ENCODE measurements at places on chromosomes 4 and X.

GRCh38 chrX:133654811-133655210 lies 239.5 kb upstream of the GPC4 start:
- DNase-seq: no peak

DNA sequence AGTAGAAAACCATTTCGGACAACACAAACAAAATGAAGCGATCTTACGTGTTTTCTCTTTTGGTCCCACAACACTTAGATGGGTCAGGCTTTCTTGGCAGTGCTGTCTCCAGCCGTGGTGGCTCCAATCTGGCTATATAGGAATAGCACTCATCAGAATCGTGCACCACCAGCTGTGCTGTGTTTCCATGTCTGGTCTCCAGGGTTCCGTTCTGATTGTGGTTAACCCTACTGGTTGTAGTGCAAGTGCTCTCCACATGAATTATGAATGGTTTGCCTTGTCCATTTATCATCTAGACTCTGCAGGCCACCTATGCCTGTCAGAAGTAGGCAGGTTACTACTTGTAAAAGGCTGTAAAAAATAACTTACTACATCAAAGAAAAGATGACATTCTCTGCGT lies 536.3 kb downstream of the IQCM start:
- no peak for DNase-seq

- DNase-seq: no peak
These were observed 85.7 kb upstream of the EXOC1L start for GRCh38 chr4:55733932-55734331.

GRCh38 chr4:5770051-5770450 lies 59.0 kb downstream of the EVC start:
- DNase-seq: no peak

GRCh38 chr4:5823542-5824211 lies 69.2 kb downstream of the CRMP1 start:
- no peak for DNase-seq

- no peak for DNase-seq
These were observed 69.7 kb upstream of the PPP3CA start for GRCh38 chr4:101417046-101417445.

DNA sequence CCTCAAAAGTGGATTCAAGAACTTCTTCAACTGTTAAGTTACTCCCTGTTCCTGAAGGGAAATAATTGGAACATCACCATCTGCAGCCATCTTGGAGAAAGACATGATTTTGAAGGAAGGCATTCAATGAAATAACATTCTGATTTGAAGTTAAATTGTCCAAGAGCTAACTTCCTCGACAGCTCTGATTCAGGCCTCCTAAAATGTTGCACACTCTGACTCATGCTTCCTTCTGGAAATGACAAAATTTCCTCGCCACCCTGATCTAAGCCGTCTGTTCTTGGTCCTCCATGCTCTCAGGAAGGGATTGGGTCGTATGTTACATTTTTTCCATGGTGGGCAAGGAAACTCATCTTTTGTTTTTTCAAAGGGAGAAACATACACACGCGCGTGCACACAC lies 496.9 kb upstream of the DIPK2B start:
- DNase-seq: no peak

GRCh38 chr4:184536881-184537248 lies 62.5 kb upstream of the IRF2 start:
- DNase-seq: no peak

GRCh38 chrX:111521169-111521568 lies 9.7 kb downstream of the SERTM2 start:
- no peak for DNase-seq

- DNase-seq: peak; percentile 14
These were observed 98.3 kb upstream of the MAOA start for GRCh38 chrX:43557792-43558191.

- no peak for DNase-seq
These were observed 21.9 kb downstream of the GPRIN3 start for GRCh38 chr4:89285745-89286144.

- DNase-seq: no peak
These were observed 26.5 kb downstream of the HCCS start for GRCh38 chrX:11137543-11138139.

GRCh38 chrX:30612250-30612655 lies 34.7 kb upstream of the TASL start:
- DNase-seq: no peak
